Glutamatergic neuron (in vitro differentiated cells): ENCODE measurements at places on chromosomes 2 and 18. TPM values are rescaled to one million over a fixed set of nuclear protein-coding genes. Genes with fewer than 3 reads are reported as not detected.

Gene B4GALT6
- total RNA-seq: 16.5 TPM

- H3K4me1 ChIP-seq: peaks cover 25% of the 10 kb centered on the region
- peaks cover 2% of the 10 kb centered on the region for H3K27me3 ChIP-seq
- no peak overlapping the region for H3K27ac ChIP-seq
These were observed 86.4 kb downstream of the TCF4 start for GRCh38 chr18:55501579-55501978.

Gene CYP26B1
- 9.7 TPM for total RNA-seq

- peaks cover 5% of the 10 kb centered on the region for H3K27me3 ChIP-seq
- no peak for DNase-seq
- peaks cover 5% of the 10 kb centered on the region for H3K36me3 ChIP-seq
- H3K4me3 ChIP-seq: no peak overlapping the region
- no peak overlapping the region for H3K27ac ChIP-seq
These were observed 104.2 kb downstream of the ASAP2 start for GRCh38 chr2:9310798-9311197.

DNA sequence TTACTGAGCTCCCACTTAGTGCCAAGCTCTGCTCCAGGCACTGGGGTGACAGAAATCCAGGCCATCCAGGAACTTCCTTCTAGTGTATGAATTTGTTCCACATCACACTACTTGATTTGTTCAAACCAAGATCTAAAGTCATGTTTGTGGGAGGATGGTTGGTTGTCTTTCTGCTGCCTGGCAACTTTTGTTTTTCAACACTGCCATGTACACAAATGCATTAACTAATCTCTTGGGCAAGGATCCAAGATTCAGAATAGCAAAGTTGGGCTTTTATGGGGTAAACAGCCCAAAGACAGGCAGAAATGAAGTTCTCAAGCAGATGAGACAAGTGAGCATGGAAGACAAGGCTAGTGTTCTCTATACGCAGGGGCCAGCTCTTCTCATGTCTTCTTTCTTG, 53.4 kb upstream of the PROKR1 start:
- no peak overlapping the region for H3K4me3 ChIP-seq
- H3K36me3 ChIP-seq: no peaks in the 10 kb centered on the region
- no peak for DNase-seq
- H3K27me3 ChIP-seq: no peaks in the 10 kb centered on the region

GRCh38 chr18:28606686-28607085, 429.8 kb upstream of the CDH2 start:
- no peaks in the 10 kb centered on the region for H3K36me3 ChIP-seq
- no peak overlapping the region for H3K27ac ChIP-seq
- no peaks in the 10 kb centered on the region for H3K27me3 ChIP-seq
- no peaks in the 10 kb centered on the region for H3K4me1 ChIP-seq

Gene AMER3
- total RNA-seq: 20.6 TPM

- H3K36me3 ChIP-seq: no peaks in the 10 kb centered on the region
- H3K27ac ChIP-seq: no peak overlapping the region
- peak; percentile 67 for DNase-seq
These were observed 44.6 kb downstream of the ITGB1BP1 start for GRCh38 chr2:9378433-9379390.

DNA sequence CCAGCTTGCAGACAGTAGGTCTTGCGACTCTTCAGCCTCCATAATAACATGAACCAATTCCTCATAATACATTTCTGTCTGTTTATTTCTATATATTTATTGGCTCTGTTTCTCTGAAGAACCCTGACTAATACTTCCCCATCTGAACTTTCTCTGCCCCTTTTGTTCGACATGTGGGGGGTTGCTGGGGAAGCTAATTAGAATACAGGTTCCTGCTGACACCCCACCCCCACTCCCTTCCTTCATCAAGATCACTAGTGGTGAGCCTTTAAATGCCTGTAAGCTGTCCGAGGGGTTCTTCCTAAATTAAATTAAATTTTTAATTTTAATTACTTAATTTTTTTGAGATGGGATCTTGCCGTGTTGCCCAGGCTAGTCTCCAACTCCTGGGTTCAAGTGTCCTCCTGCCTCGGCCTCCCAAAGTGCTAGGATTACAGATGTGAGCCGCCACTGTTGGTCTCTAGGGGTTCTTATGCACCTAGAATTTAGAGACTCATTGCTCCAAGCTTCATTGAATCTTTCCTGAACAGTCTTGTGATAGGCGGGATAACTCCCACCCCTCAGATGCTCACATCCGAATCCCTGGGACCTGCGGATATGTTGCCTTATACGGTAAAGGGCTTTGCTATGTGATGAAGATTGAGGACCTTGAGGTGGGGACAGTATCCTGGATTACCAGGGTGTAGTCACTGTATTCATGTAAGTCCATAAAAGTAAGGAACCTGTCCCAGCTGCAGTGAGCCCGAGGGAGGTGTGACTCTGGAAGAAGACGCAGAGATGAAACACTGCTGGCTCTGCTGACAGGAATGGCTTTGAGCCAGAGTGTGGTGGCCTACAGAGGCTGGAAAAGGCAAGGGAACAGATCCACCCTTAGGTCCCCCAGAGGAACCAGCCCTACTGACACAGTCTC, 26.2 kb downstream of the HPCAL1 start:
- peaks cover 2% of the 10 kb centered on the region for H3K27me3 ChIP-seq
- no peak overlapping the region for H3K27ac ChIP-seq
- H3K36me3 ChIP-seq: no peaks in the 10 kb centered on the region
- DNase-seq: no peak
- H3K4me3 ChIP-seq: no peak overlapping the region
- peaks cover 41% of the 10 kb centered on the region for H3K4me1 ChIP-seq

Gene GPAT2
- 0.47 TPM for total RNA-seq

Gene RAX
- not detected for total RNA-seq

DNA sequence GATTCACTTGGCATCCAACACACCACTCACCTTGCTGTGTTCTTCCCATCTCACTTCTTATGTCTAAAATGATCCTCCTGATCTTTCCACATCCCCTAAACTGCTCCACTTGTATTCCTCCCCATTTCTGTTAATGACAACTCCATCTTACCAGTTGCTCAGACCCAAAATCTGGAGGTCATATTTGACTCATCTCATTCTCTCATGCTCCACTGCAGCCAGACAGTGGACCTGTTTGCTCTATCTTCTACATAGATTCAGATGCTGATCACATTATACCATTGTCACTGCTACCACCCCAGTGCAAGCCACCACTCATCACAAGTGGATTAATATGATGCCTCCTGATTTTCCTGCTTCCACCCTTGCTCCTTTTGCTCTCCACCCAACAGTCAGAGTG, 7.9 kb upstream of the NABP1 start:
- no peaks in the 10 kb centered on the region for H3K4me1 ChIP-seq
- DNase-seq: no peak
- no peaks in the 10 kb centered on the region for H3K36me3 ChIP-seq
- no peaks in the 10 kb centered on the region for H3K27me3 ChIP-seq
- H3K4me3 ChIP-seq: no peak overlapping the region

DNA sequence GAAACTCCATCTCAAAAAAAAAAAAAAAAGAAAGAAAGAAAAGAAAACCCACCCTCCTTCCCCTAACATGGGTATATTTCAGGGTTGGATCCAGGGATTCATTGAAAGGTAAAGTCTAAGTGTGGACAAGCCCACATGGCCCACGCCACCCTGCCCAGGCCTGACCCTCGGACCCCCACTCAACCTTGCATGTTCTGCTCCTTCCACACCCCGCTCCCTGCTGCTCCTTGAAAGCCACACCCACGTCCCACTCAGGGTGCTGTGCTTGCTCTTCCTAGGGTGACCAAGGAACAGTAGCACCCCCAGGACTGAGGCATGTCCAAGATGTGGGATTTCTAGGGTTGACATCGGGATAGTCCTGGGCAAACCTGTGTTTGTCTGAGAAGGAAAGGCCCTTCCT, 172.7 kb upstream of the MYCN start:
- no peak for DNase-seq
- no peak overlapping the region for H3K4me3 ChIP-seq
- no peak overlapping the region for H3K27ac ChIP-seq
- peaks cover 14% of the 10 kb centered on the region for H3K27me3 ChIP-seq
- no peaks in the 10 kb centered on the region for H3K36me3 ChIP-seq
- peaks cover 10% of the 10 kb centered on the region for H3K4me1 ChIP-seq

GRCh38 chr2:1856475-1856874, 112.2 kb upstream of the PXDN start:
- H3K4me3 ChIP-seq: peak overlapping the region; percentile 65
- H3K4me1 ChIP-seq: peaks cover 38% of the 10 kb centered on the region
- H3K36me3 ChIP-seq: peaks cover under 1% of the 10 kb centered on the region
- peak overlapping the region; percentile 88 for H3K27ac ChIP-seq
- DNase-seq: no peak

DNA sequence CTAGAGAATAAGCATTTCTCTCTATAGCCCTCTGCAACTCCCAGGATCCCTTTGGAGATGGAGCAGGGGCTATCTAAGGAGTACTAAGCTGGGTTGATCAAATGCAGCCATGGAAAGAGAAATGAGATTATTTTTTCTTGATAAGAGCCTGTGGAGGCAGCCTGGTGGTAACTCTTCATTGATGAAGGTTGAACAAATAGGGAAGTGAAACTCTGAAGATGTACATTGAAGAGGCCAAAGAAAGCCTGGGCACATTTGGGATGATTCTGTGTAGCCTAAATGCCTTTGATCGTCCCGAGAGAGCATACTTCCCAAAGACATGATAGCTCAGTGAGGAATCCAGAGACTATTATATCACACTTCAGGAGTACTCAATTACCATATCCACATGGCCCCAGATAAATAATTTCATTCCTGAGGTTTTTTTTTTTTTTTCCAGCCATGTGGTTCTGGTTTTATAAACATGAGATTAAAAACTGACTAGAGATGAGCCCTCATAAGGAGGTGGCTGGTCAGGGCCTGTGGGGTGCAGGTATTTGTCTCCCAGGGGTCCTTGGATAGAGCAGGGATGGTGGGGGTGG, 192.5 kb downstream of the TPGS2 start:
- peaks cover 2% of the 10 kb centered on the region for H3K27me3 ChIP-seq
- no peak overlapping the region for H3K4me3 ChIP-seq
- H3K27ac ChIP-seq: no peak overlapping the region
- no peaks in the 10 kb centered on the region for H3K4me1 ChIP-seq
- H3K36me3 ChIP-seq: no peaks in the 10 kb centered on the region
- DNase-seq: no peak

Gene KCNS3
- total RNA-seq: 5.5 TPM

GRCh38 chr18:58649966-58650816, 21.1 kb upstream of the MALT1 start:
- no peaks in the 10 kb centered on the region for H3K4me1 ChIP-seq
- no peak overlapping the region for H3K4me3 ChIP-seq
- DNase-seq: no peak
- no peaks in the 10 kb centered on the region for H3K27me3 ChIP-seq

Gene SOX11
- total RNA-seq: 576 TPM

Gene LBX2
- total RNA-seq: 0.96 TPM

DNA sequence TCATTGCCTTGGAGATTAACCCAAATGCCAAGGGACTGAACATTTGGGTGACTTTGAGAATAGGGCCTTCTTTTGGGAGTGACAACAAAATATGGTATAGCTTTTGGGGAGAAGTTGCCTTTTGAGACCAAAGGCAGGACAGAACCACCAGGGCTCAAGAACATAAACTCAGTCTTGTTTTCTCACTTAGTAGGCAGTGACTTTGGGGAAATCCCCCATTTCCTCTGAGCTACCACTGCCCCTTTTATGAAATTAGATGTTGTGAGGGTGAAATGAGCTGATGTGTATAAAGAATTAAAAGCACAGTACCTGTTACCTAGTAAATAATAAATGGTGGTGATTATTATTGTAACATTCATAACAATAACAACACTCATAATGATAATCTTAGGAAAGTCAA, 36.5 kb downstream of the GPD2 start:
- no peak for DNase-seq
- H3K36me3 ChIP-seq: no peaks in the 10 kb centered on the region
- no peak overlapping the region for H3K4me3 ChIP-seq
- peaks cover 2% of the 10 kb centered on the region for H3K27me3 ChIP-seq
- H3K27ac ChIP-seq: no peak overlapping the region

DNA sequence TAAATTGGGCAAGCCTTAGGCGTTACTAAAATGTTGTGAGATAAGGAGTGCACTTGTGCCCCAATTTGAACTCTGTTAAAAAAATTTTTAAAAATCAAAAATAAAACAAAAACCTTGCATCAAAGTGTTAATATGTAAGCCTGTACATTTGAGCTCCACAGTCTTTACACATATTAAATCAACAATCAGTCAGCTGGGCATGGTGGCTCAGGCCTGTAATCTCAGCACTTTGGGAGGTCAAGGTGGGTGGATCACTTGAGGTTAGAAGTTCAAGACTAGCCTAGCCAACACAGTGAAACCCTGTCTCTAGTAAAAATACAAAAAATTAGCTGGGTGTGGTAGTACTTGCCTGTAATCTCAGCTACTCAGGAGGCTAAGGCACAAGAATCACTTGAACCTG, 16.3 kb downstream of the TMEM17 start:
- no peaks in the 10 kb centered on the region for H3K36me3 ChIP-seq
- no peaks in the 10 kb centered on the region for H3K4me1 ChIP-seq
- H3K4me3 ChIP-seq: no peak overlapping the region
- H3K27ac ChIP-seq: no peak overlapping the region
- DNase-seq: no peak

DNA sequence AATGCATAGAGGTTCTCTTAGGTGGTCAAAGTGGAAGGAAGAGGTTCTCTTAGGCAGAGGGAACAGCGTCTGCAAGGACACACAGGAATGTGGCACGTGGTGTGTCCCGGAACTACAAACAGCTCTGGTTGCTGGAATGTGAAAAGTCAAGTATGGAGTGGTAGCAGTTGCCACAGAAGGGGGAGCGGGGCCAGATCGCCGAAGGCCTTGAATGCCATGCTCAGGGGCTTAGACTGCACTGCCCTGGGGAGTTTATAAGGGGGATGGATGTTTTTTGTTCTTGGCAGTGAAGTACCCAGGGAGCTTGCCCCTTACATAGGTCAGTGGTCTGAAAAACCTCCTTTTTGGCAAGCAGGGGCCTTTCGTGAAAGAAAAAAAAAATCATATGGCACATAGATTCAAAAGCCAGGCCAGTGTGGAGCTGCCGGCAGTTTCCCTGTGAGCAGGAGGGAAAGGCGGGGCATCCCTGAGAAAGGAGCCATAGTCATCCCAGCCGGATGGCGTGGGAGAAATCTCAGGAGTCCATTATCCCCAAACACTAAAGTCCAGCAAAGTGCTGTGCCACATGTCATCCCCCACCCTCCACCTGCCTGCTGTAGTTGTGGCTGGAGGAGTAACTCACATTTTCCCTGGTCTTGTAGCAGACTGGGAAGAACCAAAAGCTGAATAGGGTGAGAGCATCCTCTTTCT, 45.4 kb downstream of the GORASP2 start:
- no peak for DNase-seq
- no peaks in the 10 kb centered on the region for H3K36me3 ChIP-seq
- H3K4me3 ChIP-seq: peak overlapping the region; percentile 79
- peaks cover 4% of the 10 kb centered on the region for H3K4me1 ChIP-seq
- H3K27me3 ChIP-seq: peaks cover 6% of the 10 kb centered on the region

Gene REG3G
- total RNA-seq: not detected
